ENCODE measurements at places on chromosomes 16 and 17.
A peak's percentile ranks its signal among the peaks of the same experiment; 100 is the strongest.

GRCh38 chr17:78337244-78338109 lies 22.4 kb downstream of the SOCS3 start:
- no peak for DNase-seq

- DNase-seq, result no peak
These were observed 2.3 kb downstream of the RPRML start for GRCh38 chr17:46976626-46977270.

DNA sequence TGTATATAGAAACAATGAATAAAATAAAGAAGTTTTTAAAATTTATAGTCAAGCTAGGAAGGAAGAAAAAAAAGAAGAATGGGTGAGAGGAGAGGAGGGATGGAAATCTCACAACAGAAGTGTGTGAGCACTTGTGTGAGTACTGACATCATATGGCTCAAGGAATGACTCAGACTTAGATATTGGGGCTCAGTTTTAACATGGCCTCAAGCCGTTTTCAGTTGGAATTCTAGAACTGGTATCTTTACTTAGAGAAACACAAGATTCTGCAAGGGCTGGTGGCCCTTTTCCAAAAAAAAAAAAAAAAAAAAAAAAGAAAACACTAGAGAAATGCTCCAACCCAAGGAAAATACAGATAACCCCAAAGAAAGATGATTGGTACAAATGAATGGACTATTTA lies 55.1 kb downstream of the STXBP4 start:
- DNase-seq, result no peak

GRCh38 chr17:13005530-13005929 lies 12.3 kb downstream of the ELAC2 start:
- DNase-seq, result no peak

DNA sequence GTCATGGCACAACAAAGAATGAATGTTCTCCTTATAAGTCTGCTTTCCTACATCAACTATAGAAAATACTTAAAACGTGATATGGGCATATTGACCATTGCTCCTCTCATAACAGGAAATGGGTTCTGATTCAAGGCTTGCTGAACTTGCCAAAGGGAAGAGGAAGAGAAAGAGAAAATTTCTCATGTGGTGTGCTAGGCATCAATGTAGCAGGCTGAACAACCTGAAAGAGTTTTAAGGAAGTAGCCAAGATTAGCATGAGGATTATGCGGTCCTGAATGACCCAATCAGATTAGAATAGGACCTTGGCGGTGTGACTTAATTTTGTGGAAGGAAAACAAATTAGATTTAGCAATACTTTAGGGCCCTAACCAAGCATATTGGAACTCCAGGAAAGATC lies 617.7 kb upstream of the CDH11 start:
- DNase-seq, result no peak

GRCh38 chr16:57479205-57479975 lies 6.9 kb downstream of the DOK4 start:
- DNase-seq, result peak; percentile 65

GRCh38 chr16:5206331-5206990 lies 108.9 kb upstream of the EEF2KMT start:
- no peak for DNase-seq

- DNase-seq, result no peak
These were observed 17.7 kb downstream of the GRB2 start for GRCh38 chr17:75387771-75388170.

DNA sequence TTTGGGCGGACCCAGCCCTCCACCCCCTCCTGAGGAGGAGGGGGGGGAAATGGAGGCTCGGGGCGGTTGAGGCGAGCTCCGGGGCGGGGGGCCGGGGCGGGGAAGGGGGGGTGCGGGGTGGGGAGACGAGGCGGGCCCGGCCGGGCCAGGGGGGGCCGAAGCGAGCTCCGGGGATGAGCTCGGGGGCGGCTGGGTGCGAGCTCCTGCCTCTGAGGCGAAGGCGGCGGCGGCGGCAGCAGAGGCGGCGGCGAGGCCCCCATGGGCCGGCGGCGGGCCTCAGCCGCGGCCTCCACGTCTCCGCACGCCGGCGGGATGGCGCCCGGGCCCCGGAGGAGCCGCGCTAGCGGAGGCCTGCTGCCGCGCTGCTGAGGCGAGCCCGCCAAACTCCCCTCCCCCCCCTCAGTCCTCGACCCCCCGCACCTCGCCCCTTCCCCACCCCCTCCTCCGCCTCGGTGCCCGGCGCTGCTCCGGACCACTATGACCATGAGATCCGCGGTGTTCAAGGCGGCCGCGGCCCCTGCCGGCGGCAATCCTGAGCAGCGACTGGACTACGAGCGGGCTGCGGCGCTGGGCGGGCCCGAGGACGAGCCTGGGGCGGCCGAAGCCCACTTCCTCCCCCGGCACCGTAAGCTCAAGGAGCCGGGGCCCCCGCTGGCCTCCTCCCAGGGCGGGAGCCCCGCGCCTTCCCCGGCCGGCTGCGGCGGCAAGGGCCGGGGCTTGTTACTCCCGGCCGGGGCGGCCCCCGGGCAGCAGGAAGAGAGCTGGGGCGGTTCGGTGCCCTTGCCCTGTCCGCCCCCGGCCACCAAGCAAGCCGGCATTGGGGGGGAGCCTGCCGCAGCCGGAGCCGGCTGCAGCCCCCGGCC lies 596 bp downstream of the MSL1 start:
- peak; percentile 77 for DNase-seq

GRCh38 chr17:9435165-9435564 lies 140.5 kb downstream of the STX8 start:
- DNase-seq, result no peak

DNA sequence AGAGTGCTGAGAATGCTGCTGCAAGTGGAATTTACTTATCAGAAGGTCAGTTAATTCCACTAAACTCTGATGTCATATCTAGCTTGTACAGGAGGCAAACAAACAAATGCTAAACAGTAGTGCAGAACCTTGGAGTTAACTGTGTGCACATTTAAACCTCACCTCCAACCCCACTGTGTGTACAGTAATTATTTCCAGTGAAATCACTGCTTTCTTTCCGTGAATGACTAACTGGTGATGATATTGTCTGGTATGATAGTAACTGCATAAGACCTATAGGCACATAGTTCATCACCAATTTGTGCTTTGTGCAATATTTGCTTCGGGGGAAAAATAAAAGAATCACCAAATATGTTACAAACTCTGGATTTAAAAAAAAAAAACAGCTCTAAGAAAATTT lies 492.5 kb upstream of the HSBP1 start:
- no peak for DNase-seq

GRCh38 chr17:74430706-74431567 lies 951 bp upstream of the GPRC5C start:
- peak; percentile 98 for DNase-seq

GRCh38 chr17:50169121-50169764 lies 3.4 kb downstream of the SGCA start:
- DNase-seq, result peak; percentile 88

GRCh38 chr16:26642047-26642664 lies 424.6 kb upstream of the C16orf82 start:
- DNase-seq, result no peak

DNA sequence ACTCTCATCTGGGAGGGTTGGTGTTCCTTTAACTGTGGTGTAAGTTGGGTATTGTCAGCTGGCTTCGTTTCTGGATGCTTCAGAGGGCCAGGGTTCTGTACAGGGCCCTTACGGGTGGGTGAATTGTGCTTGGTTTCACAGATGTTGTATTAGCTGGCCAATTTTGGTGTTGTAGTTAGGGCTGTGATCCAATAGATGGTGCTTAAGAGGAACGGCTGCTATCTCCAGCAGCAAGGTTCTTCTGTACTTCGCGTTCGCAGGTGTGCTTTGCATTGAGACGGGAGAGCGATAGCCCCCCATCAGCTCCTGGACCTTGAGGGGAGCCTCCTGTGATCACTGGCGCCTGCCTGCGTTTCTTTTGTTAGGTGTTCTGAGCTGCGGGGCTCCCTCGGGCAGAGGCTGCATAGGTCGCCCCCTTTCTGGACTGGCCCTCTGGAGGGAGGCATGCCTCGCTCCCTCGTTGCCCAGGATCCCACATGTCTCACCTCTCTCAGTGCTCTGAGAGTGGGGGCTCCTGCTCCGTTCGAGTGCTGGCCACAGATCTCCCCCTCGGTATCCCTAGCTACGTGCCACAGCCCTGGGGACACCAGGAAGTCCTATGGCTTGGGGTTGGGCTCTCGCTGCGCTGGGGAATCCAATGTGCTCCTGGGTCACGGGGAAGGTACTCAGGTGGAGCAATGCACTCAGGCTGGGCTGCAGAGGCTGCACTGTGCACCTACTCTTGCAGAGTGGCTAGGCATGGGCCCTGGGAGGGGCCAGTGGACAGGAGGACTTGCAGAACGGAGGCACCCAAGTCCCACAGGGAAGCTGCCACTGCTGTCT lies 837 bp upstream of the PRDM7 start:
- peak; percentile 69 for DNase-seq

DNA sequence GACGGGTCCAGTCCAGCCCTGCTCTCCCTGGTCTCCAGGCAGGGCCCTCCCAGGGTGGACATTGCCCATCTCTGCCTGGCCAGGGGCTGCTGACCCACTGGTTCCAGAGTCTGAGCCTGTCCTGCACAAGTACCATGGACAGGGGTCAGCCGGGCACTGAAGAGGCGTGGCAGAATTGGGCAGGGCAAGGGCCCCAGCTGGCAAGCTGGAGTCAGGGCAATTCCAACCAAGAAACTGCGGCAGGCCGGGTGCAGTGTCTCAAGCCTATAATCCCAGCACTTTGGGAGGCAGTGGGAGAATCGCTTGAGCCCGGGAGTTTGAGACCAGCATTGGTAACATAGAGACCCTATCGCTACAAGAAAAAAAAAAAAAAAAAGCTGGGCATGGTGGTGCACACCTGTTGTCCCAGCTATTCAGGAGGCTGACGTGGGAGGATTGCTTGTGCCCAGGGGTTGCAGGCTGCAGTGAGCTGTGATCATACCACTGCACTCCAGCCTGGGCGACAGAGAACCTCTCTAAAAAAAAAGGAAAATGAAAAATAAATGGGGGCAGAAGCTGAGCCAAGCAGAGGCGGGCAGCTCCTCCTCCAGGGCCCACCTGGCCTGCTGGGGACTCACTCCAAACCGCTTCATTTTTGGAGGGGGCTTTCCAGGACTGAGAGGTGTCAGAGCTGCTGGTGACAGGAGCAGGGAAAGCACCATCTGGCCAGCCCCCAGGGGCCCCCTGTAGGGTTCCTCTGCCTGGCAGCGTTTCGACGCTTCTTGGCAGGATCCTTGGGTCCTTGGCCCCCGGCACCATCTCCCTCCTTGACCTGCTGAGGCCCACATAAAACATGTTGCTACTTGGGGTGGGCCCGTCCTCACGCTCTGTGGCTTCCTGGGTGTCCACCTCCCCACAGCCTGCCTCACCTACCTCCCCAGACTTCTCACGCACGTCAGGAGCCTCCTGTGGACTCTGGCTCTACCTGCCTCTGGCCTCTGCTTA lies 2.9 kb upstream of the MAFG start:
- DNase-seq, result peak; percentile 38

DNA sequence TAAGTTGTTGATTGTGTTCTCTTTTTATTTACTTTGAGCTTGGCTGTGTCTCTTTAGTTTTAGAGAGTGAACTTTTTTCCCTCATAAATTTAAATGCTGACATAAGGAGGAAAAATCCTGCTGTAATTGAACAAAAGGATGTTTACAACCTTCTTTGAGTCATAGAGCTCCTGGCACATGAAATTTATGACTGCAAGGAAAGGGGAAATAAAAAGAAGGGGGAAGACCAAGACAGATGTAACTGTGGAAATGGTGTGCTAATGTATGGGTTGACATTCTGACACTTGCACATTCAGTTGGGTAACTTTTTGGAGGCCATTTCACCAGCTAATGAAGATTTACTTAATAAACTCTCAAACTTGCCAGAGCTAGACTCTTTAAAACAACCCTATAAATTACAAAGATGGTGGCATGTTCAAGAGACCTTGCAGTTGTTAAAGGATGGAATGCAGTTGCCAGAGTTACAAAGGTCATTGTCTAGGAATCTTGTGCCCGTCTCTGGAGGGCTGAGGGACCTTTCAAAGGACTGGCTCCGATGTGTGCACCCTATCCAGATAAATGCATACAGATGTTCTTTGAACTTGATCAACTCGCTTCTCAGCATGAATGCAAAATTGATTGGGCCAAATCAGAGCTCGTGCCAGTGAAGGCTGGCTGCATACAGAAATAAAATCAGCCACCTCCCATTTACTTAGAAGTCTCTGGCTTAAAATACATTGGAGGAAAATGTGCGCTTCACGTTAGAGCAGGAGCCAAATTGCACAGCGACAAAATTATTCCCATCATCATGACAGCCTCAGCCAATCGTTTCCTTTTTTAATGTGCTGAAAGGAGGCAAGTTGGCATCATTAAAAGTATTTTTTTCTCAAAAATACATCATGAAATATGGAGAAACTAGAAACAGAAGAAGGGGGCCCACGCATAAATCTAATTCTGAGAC lies 289.0 kb upstream of the XYLT1 start:
- DNase-seq, result peak; percentile 29

GRCh38 chr17:31275116-31275515 lies 21.9 kb downstream of the OMG start:
- DNase-seq, result no peak

DNA sequence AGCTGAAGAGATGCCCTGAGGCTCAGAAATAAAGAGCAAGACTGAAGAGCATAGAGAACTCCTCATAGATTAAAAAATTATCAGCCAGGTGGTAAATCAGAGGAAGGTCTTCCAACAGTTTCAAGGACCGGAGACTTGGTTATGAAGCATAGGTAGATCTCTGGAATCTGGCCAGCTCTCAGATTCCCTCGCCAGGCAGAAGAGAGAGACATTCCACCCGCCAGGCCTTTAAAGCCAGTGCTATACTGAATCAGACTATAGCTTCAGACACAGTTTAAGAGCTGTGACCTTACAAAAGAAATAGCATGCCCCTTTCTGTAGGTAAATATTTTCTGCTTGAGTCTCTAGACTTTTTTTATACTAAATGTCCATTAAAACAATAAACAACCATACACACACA lies 70.3 kb downstream of the NFATC3 start:
- DNase-seq, result no peak

- DNase-seq, result peak; percentile 25
These were observed 41.7 kb downstream of the SMPD3 start for GRCh38 chr16:68406458-68407152.

DNA sequence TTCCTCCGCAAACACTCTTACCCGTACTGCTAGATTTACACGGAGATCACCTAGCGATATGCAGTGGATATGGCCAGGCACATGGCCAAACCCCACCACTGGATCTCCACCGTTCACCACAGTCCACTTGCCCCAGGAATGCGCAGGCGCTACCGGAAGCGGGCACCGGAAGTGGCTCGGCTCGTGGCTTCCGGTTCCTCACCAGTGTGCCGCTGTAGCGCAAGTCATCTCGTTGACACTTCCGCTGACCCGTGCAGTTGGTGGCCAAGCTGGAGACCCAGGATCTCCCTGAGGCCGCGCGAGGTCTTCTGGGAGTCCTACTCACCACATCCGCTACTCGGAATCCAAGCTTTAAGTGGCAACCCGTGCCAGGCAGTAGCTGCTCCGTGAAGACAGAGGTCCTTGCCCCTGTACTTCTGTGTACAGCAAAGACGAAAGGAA lies 11.5 kb downstream of the ZNF597 start:
- DNase-seq, result peak; percentile 31
